ENCODE measurements at places on chromosomes 1 and 21. TPM values are rescaled to one million over a fixed set of nuclear protein-coding genes. Genes with fewer than 3 reads are reported as not detected.

The IVL gene
- total RNA-seq = not detected

The LAPTM5 gene
- total RNA-seq = 39.9 TPM

The CACNA1S gene
- total RNA-seq = not detected

The VWA5B1 gene
- not detected for total RNA-seq

The NR0B2 gene
- total RNA-seq = not detected

The ADAMTSL4 gene
- 0.17 TPM for total RNA-seq

The LCE1C gene
- not detected for total RNA-seq

The CLEC20A gene
- 0.09 TPM for total RNA-seq

The SPATA21 gene
- under 0.01 TPM for total RNA-seq

The IGSF3 gene
- 29.4 TPM for total RNA-seq

The TRPM2 gene
- 3.2 TPM for total RNA-seq

The LAX1 gene
- 0.19 TPM for total RNA-seq
